ENCODE measurements at places on chromosomes 1 and 21.

GRCh38 chr1:17904290-17904689 lies 149.2 kb downstream of the ACTL8 start:
- DNase-seq: no peak

DNA sequence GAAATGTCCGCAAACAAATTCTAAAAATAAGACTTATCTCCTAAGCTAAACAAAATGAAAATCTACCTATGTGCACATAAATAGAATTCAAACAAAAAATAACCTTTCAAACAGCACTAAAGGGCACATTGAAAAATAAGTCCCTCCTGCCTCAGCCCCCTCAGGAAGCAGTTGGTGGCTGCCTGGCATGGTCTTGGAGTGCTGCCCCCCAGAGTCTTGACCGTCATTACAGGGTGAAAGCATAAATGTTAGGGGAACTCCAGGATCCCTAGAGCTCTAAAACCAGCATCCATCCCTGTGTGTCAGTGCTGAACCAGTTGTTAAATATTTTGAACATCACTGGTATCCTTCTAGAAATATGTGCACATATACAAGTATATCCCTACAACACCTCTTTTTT lies 6.5 kb upstream of the NPL start:
- DNase-seq: no peak

DNA sequence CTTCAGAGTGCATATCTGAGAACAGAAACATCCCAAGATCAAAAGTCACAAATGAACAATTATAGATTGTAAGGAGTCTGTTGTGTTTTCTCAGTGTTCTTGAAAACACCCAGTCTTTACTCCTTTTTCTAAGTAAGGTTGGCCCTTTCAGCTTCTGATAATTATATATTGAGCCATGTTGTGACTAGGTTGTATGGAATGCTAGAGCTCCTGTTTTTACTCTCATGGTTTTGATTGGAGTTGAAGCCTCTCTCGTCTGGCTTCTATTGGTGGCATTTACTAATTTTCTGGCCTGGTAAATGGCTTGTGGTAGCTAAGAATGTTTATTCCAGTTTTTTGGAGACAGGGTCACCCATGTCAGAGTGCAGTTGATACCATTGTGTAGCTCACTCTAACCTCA lies 84.7 kb downstream of the NDUFS5 start:
- no peak for DNase-seq

GRCh38 chr1:19423130-19423529 lies 62.2 kb downstream of the CAPZB start:
- DNase-seq: no peak

DNA sequence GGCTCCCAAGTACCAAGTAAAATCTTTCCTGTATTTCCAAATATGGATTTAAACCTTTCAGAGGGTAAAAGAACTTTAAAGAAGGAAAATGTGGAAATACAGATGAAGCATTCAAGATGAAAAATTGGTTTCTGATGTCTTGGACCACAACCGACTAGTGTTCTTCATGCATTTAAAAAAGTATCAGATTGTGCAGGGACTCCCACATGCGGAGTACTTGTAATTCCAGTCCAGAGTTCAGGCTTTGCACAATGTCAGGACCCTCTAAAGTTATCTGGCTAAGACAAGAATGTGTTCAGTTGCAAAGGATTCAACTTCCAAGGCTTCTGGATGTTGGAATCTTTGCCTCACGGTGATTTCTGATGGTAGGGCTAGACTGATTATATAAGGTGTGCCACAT lies 66.7 kb downstream of the RGL1 start:
- DNase-seq: no peak

- no peak for DNase-seq
Observed at GRCh38 chr1:224510880-224511645, 76.5 kb upstream of the WDR26 start.

DNA sequence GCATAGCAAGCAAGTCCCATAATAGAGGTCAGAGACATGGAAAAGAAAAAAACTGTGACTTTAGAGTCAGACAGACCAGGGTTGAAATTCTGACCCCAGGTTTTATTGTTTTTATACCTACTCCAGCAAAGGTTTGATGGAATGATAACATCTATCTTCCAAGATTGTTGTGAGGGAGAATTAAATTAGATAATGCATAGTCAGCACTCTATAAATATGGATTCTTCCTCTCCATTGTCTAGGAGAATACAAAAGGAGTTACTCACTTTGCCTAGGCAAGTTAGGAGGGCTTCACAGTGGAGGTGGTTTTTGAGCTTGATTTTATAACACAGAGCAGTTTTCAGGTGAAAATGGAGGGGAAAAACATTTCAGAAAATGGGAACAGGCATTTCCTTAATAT lies 46.9 kb downstream of the KIRREL1 start:
- no peak for DNase-seq

DNA sequence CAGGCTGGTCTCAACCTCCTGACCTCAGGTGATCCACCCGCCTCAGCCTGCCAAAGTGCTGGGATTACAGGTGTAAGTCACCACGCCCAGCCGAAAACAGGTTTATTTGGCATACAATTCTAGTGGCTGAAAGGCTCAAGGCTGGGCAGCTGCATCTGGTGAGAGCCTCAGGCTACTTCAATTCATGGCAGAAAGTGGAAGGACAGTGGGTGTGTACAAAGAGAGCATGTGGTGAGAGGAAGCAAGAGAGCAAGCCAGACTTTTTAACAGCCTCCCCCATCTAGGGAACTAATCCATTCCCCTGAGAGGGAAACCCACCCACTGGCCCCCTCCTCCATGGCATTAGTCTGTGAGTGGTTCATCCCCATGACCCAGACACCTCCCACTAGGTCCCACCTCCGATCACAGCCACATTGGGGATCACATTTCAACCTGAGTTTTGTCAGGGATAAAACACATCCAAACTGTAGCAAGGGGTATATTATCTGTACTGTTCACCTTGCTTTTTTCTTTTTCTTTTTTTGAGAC lies 9.5 kb downstream of the BMP8A start:
- no peak for DNase-seq

- no peak for DNase-seq
Observed at GRCh38 chr1:232291681-232292080, 338.3 kb downstream of the SIPA1L2 start.

DNA sequence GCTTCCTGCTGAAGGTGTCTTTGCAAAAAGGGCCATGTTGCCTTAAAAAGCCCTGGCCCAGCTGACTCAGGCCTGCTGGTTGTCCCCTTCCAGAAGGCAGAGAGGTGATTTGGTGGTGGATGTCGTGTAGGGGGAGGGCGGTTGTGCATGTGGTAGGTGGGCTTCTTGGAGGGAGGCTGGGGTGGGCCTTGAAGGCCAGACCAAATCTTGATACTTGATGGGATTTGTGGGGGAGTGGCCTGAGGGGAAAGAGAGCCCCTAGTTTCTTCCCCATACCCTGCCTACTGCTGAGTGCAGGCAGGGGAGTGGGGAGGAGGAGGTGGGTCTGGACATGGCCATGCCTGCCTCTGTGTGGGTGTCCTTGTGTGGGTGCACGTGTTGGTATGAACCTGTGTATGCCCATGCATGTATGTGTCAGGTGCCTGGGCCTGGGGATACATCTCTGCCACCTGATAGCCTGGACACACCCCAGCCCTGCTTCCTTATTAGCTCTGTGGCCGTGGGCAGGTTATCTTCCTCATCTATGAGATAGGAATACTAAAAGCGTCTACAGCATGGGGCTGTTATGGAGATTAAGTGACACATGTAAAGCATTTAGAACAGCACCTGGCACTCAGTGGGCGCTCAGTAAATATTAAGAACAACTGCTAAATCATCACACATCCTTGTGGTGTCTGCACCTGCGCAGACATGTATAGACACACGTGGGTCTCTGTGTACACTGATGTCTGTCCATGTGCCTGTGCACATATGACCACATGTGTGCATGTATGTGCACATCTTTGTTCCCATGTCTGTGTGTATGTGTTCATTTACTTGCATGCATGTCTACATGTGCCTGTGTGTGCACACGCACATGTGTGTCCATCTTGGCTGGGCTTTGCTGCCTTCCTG lies 17.0 kb downstream of the FAM151A start:
- no peak for DNase-seq

- no peak for DNase-seq
Observed at GRCh38 chr1:229139331-229140118, 131.4 kb upstream of the RAB4A start.

- DNase-seq: no peak
Observed at GRCh38 chr1:158169105-158169504, 11.6 kb upstream of the CD1D start.

DNA sequence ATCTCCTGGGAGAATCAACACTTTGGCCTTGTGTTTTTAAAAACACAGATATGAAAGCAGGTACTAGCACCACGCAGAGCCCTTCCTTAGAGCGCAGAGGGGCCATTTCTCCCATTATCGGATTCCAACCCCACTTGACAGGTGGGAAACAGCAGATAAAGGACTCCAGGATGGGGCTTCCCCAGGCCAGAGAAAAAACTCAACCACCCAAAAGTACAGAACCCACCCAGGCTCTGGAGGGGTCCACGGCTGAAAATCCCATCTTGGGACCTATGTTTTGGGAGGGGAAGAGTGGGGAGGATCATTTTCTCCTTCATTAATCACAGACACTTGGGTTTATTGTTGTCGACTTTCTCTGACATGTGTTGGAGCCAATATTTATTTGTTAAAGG lies 27.1 kb upstream of the COL18A1 start:
- DNase-seq: no peak

GRCh38 chr1:95039360-95040031 lies 33.3 kb downstream of the ALG14 start:
- DNase-seq: no peak

- no peak for DNase-seq
Observed at GRCh38 chr21:39120876-39121599, 62.2 kb downstream of the PSMG1 start.

DNA sequence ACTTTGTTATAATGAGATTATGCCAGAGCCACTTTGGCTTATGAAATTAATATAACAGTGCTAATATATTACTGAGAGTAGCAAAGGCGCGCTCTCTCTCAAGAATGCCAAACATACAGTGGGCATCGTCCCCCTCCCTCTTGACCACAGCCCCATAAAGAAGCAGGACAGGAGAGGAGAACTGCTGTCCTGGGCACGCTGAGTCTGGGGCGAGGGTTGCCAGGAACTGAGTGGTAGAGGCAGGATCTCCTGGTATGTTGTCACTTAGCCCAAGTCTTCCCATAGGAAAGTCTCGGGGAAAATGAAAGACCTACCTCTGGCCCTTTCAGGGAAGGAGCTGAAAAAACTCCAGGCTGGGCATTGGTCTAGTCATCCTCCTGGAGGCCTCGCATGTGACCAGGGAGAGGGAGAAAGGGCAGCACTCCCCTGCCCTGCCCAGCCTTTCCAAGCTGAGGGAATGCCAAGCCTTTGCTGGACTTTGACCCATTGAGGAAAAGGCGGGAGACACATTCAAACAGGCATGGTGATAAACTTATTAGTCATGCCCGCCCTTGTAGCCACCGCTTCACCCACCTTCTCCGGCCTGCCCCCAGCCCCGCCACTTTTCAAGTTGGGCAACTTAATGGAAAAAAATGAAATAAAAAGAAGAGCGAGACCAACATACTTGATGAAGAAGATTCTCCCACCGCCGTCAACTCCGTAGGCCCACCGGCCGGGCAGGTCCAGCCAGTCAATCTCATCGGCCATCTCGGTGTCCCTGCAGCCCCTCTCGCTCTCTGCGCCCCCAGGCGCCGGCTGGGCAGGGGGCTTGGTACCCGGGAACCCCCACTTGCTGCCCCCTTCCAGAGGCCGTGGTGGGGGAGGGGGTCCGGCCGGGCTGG lies 17.4 kb upstream of the PLEKHA6 start:
- DNase-seq: no peak

DNA sequence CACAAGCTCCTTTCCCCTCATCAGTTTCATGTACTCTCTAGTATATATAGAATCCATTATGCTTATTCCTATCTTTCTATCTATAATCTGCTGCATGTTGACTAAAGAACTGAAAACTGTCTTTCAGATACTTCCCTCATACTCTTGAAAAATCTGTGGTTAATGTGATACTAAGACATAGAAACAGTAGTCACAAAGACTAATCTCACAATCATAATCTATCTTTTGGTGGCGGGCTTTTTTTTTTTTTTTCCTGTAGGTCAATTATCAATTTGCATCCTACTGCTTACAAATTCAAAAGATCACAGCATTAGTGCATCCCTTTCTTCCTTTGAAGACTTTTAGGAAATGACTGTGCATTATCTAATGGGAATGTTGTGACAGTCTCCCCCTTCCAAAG lies 4.7 kb downstream of the UBR4 start:
- no peak for DNase-seq

GRCh38 chr21:29256126-29256910 lies 42.4 kb upstream of the BACH1 start:
- DNase-seq: no peak

- no peak for DNase-seq
Observed at GRCh38 chr1:54237586-54237985, 37.6 kb downstream of the MRPL37 start.

DNA sequence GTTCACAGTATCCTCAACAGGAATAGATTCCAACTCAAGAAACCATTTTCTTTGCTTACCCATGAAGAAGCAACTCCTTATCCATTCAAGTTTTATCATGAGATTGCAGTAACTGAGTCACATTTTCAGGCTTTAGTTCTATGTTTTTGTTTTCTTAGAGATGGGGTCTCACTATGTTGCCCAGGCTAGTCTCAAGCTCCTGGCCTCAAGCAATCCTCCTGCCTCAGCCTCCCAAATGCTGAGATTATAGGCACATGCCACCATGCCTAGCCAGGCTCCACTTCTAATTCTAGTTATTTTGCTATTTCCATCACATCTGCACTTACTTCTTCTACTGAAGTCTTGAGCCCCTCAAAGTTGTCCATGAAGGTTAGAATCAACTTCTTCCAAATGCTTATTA lies 143.3 kb upstream of the HP1BP3 start:
- no peak for DNase-seq

- DNase-seq: no peak
Observed at GRCh38 chr1:232296461-232296860, 333.5 kb downstream of the SIPA1L2 start.

GRCh38 chr1:230186003-230186863 lies 119.2 kb downstream of the GALNT2 start:
- DNase-seq: no peak

GRCh38 chr1:174883409-174883808 lies 116.3 kb upstream of the CACYBP start:
- DNase-seq: no peak

DNA sequence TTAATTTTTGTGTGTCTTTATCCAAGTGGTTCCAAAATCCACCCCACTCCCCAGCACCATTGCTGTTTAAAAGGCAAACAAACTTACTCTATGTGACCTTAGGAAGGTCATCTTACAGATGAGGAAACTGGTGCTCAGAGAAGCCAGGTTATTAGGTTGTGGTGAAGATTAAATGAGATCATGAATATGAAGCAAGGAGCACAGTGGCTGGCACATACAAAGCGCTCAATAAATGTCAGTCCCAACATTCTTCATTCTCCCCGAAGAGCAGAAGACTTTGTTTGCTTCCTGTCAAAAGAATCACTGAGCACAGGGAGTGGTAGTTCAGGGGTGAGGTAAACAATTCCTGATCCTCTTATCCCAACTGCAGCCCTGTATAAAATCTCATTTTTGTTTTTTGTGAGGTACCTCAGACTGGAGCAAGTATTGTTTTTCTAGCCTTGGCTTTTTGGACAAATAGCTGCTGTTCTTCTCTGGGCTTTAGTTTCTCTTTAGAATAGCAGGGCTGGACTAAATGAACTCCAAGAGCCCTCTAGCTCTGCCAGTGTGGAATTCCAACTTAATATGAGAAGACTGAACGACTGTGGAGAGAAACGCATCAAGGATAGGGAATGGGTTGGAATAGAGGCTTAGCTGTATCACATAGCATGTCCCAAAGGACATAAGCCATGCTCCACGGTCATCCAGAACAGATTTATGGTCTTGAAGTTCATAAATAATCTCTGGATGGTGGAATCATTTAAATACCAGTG lies 455.3 kb upstream of the USP24 start:
- no peak for DNase-seq

GRCh38 chr1:214469290-214469689 lies 82.1 kb downstream of the PTPN14 start:
- no peak for DNase-seq

Data from renal cortex interstitium (tissue), 15 donors.